Neuronal stem cell (in vitro differentiated cells): ENCODE measurements at places on chromosomes 2 and 18.

- DNase-seq: peak; percentile 63
Measured at GRCh38 chr2:64522843-64523428, 1.2 kb upstream of the AFTPH start.

GRCh38 chr2:45105050-45105582 lies 95.9 kb upstream of the SIX2 start:
- DNase-seq: no peak

DNA sequence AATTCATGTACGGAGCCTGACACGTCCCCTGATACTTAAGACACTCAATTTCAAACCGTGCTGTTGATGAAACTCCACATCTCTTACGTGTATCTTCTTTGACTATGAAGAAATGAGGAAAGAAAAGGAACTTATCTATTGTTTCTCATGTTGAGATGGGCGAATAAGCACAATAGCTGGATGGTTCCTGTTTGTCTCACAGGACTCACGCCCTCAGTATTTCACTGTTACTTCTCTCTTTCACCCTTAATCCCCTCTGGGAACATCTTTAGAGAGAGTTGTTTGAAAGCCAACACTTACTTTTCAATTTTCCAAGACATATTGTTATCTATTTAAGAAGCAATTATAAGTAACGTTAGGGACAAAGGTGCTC lies 99.8 kb downstream of the COPS8 start:
- no peak for DNase-seq

DNA sequence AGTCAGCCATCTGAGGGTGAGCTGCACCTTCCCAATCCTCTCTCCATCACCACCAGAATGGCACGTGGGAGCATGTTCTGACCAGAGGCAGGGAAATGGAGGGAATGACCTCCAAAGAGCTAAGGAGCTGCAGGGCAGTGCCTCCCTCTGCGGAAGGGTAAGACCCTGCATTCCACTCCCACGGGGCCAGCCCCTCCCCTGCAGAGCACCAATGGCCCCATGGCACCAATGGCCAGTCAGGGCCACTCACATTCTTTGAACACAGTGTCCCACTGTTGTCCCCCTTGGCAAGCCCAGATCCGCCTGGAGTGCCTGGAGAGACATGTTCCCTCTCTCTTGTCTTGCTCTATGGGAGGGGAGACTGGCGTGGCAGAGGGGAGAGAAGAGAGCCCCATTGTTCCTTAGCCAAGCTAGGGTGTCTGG lies 164.4 kb downstream of the TNS1 start:
- DNase-seq: no peak

- DNase-seq: no peak
Measured at GRCh38 chr2:47208852-47209606, 53.9 kb upstream of the STPG4 start.

GRCh38 chr2:11967946-11968465 lies 221.6 kb downstream of the LPIN1 start:
- no peak for DNase-seq

DNA sequence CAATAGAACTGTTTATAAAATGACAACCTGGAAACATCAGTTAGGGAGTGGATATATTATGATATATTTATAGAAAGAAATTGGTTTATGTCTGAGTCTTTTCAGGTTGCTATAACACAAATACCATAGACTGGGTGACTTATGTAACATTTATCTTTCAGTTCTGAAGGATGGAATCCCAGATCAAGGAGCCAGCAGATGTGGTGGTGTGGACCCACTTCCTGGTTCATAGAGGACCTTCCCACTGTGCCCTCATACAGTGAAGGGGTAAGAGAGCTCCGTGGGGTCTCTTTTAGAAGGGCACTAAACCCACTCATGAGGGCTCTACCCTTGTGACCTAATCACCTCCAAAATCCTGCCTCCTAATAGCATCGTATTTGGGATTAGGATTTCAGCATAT lies 86.7 kb downstream of the BCL2 start:
- DNase-seq: no peak

DNA sequence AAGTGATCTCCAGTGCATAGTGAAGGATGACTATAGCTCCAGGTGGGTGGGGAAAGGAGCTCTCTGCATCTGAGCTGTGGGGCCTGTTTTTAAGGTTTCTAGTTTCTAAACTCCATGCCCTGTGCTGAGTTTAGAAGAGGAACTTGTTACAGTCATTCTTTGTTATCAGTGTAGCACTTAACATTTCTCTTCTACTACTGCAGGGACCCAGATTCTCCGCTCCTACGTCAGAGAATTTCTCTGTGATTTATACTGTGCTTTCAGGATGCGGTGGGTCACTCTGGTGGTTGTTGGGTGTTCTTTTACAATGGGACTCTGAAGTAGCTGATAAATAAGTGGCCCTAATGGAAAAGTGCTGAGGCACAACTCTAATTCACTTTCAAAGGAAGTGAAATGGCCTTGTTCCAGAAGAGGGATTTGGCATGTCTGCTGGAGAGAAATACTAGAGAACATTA lies 122.0 kb downstream of the WDSUB1 start:
- DNase-seq: no peak

- no peak for DNase-seq
Measured at GRCh38 chr2:95266781-95267430, 7.3 kb upstream of the PROM2 start.

DNA sequence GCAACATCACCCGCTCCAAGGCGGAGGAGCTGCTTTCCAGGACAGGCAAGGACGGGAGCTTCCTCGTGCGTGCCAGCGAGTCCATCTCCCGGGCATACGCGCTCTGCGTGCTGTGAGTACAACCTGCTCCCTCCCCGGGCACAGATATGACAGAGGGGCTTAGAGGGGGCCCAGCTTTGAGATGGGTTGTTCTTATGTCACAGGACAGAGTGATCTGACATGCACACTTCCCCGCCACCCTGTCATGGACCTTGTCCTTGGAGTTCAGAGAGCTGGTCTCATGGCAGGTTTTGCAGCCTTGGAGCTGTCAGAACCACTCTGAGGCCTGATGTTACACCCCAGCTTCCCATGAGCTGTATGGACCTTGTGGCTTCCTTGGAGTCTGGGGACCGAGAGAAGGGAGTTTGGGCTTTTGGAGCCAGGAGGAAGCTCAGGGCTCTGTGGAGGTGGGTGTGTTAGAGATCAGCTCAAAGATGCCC lies 398 bp downstream of the INPP5D start:
- no peak for DNase-seq

GRCh38 chr18:58515175-58515775 lies 113.6 kb downstream of the ALPK2 start:
- no peak for DNase-seq

DNA sequence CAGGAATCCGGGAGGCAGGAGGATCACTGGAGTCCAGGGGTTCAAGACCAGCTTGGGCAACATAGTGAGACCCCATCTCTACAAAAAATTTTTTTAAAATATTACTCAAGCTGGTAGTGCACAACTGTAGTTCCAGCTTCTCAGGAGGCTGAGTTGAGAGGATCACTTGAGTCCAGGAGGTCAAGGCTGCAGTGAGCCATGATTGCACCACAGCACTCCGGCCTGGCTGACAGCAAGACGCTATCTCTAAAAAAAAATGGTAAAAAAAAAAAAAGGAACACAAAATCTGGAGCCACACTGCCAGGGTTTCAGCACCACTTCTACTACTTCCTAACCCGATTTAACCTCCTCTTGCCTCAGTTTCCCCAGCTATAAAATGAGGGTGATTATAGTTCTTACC lies 57.0 kb downstream of the STEAP3 start:
- DNase-seq: no peak

DNA sequence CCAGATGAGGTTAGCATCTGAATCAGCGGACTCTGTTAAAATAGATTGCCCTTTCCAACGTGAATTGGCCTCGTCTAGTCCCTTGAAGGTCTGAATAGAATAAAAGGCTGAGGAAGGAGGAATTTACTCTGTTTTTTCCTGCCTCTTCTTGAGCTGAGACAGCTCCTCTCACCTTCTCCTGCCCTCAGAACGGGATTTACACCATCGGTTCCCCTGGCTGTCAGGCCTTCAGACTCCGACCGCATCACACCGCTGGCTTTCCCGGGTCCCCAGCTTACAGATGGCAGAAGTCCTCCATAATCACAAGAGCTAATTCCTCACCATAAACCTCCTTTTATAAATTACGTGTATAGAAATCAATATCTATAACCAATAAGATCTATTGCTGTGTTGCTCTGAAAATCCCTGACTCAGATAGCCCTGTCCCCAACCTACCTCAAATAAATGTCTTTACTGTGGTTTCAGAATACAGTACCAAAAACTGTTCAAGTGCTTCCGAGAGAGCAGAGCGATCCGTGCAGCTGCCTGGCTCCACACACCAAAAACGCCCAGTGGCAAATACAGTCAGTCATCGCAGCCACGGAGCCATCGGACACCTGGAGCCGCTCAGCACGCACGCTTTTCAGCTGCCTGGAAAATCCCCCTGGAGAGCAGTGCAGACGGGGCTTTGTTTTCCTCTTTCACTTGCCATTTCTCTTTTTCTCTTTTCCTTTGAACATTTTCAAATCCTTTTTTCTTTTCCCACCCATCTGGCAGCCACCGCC lies 196.9 kb downstream of the NRP2 start:
- no peak for DNase-seq

GRCh38 chr2:43328832-43329231 lies 102.4 kb upstream of the ZFP36L2 start:
- DNase-seq: no peak

- DNase-seq: no peak
Measured at GRCh38 chr2:146496248-146496647, 1348.6 kb upstream of the ACVR2A start.

DNA sequence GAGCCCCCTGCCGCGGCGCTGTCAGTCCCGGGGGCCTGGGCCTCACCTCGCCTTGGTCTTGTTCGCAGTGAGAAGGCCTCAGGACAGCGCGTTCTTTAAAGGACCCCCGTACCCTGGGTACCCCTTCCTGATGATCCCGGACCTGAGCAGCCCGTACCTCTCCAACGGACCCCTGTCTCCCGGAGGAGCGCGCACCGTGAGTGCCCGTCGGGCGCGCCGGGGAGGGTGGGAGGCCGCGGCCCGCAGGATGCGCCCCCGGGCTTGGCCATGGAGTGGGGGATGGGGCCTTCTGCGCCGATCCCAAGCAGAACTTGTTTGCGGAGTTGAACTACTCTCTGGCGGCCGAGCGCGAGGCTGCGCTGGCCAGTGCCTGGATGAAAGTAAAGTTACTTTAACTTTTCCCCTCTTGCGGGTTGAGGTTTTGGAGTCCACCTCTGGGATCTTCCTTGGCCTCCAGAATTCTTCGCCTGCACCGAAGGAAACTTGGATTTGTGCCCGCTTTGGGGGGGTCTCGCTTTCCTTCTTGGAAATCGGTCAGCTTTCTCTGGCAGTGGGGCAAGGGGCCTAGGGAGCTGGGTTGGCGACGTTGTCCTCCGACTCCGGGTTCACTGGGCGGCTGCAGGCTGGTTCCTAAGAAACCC lies 1.2 kb downstream of the TCF7L1 start:
- DNase-seq: peak; percentile 47

GRCh38 chr2:120770641-120771040 lies 35.0 kb downstream of the GLI2 start:
- DNase-seq: no peak

GRCh38 chr2:84886791-84887190 lies 5.9 kb upstream of the TRABD2A start:
- DNase-seq: no peak

DNA sequence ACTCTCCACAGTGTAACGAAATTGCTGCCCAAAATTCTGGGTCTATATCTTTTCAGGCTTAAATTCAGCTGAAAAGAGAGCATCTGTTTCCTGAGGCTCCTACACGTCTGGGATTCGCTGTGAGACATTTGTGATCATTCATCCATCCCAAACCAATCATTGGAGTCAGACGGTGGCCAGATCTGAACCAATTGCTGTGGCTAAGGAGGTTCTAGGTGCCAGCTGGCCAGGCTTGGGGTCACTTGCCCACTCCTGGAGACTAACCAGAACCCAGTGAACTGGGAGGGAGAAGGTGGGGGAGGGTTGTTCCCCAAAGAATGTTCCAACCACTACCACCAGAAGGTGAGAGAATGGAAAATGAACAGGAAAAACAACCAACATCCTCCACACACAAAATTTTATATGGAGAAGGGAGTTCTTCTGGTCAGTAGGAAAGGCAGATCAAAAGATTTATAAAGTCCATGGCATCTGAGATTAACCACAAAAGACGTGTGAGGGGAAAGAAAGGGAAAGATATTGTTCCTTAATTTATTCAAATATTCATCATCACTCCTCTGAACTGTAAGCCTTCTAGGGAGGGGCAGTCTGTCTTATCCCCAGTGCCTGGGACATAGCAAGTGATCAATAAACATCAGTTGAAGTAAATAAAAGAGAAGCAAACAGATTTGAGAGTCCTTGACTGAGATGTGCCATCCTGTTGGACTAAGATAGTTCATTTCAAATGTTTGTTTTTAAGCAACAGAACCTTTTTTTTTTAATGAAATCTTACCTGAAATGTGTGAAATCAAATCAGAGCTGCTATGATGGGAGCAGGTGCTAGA lies 3.0 kb upstream of the RTKN start:
- DNase-seq: no peak

DNA sequence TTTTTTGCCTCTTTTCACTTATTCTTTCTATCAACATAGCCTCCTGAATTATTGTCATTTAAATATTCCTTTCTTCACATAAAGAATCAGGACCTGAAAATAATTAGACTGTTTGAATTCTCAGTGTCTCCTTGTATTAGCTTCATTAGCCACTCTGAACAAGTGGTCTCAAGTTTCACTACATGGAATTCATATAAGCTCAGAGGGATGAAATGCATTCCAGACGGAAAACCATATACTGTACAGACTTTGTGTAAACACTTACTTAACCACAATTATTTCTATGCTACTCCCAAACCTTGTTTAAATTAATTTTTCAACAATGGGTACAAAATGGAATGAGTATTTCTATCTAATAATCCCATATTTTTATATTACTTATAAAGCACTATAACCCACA lies 53.4 kb downstream of the CHN1 start:
- no peak for DNase-seq

- peak; percentile 67 for DNase-seq
Measured at GRCh38 chr18:10453806-10454680, at the start of gene APCDD1. Gene APCDD1, plus strand, starts transcription at chr18:10454635. Its CDS starts 347 bp downstream, at chr18:10454982.
